ENCODE measurements at places on chromosomes 2 and 18.

- no peak for DNase-seq
These were observed 3.1 kb downstream of the DCC start for GRCh38 chr18:52343138-52343537.

GRCh38 chr2:116879650-116880160 is 934.8 kb upstream of the DDX18 start:
- DNase-seq = no peak

DNA sequence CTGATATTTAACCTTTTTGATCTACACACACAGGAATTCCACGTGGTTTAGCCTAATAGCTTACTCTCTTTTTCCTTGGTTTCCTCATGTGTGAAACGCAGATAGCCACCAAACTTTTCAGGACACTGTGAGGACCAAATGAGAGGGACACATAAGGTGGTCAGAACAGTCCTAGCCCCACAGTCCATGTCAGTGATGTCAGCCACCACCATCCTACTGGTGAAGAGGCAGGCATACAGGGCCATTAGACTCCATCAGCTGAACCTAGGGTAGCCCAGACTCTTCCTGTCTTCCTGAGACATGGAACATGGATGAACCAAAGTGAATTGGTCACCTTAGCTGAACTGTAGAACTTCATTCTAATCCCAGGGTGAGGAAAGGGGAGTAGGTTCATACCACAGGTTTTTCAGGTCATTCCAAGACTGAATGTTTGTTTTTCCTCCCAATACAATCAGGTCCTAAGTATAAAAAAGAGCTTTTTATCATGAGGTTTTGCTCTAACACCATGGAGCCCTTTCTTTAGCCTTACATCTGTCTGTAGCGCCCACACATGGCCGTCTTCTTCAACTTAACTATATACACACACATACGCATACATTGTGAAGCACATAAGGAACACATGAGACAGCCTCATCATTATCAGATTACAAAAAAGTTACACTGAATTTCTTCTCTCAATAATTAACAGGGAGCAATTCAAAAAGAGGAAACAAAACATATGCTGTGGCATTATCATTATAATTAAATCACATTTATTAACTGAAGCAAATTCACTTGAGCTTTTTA is 18.5 kb upstream of the NFE2L2 start:
- DNase-seq = no peak

DNA sequence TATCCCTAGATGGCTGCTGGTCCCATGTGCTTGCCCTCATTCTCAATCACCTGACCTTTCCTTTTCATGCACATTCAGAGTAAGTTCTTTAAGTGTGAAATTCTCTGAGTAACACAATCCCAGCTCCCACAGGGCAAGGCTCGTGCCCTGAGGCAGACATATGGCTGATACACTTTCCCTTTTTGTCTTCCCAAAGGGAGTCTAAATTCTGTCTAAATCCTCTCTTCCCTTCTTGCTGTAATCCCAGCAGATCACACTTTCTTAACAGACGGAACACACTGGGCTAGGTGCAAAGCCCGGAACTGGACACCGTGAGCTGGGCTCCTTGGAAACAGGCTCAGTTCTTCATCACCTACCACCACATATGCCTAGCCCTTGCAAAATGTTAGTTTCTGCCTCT is 147.6 kb downstream of the GALNT14 start:
- DNase-seq = no peak

DNA sequence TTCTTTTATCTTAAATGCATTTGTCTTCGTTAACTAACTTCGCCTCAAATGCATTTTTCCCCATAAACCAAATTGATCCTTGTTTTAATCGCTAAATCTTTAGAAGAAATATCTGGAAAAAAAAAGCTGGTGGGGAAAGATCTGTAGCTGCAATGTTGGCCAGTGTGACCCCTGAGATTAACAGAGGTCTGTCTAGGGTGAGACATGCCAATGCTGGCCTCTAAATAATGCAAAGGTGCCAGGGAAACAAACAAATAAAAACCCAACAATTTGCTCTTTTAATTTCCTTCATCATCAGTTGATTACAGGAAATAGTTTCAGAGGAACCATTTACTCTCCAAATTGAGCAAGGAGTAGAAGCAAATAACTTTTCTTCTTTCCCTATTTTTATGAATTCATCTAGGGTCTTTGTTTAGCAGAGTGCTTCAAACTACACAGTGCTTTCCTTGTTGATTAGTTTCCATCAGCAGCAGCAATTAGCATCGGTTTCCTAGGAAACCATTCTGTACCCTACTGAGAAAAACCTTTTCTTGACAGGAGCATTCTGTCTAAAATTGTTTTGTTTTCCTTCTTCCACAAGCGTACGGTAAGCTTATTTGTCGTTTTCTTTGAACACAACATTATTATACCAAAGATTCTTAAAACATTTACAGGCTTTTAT is 100.5 kb upstream of the UNC80 start:
- no peak for DNase-seq

- no peak for DNase-seq
These were observed 9.3 kb upstream of the CD226 start for GRCh38 chr18:69956665-69957620.

DNA sequence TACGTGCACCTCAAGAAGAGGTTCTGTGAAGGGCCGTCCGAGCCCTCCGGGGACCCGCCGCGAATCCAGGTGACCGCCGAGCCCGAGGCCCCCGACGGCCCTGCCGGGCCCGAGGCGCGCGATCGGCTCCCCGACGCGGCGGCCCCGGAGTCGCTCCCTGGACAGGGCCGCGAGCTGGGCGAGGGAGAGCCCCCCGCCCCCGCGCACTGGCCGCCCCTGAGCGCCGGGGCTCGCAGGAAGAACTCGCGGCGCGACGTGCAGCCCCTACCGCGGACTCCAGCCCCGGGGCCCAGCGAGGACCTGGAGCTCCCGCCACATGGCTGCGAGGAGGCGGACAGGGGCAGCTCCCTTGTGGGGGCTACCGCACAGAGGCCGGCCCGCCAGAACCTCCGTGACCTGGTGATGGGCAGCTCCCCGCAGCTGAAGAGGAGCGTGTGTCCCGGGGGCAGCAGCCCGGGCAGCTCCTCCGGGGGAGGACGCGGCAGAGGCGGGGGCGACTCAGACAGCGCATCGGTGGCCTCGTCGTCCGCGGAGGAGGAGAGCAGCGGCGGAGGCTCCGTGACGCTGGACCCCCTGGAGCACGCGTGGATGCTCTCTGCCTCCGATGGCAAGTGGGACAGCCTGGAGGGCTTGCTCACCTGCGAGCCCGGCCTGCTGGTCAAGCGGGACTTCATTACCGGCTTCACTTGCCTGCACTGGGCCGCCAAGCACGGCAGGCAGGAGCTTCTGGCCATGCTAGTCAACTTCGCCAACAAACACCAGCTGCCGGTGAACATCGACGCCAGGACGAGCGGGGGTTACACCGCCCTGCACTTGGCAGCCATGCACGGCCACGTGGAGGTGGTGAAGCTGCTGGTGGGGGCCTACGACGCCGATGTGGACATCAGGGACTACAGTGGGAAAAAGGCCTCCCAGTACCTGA is 812 bp downstream of the SOWAHC start:
- no peak for DNase-seq

DNA sequence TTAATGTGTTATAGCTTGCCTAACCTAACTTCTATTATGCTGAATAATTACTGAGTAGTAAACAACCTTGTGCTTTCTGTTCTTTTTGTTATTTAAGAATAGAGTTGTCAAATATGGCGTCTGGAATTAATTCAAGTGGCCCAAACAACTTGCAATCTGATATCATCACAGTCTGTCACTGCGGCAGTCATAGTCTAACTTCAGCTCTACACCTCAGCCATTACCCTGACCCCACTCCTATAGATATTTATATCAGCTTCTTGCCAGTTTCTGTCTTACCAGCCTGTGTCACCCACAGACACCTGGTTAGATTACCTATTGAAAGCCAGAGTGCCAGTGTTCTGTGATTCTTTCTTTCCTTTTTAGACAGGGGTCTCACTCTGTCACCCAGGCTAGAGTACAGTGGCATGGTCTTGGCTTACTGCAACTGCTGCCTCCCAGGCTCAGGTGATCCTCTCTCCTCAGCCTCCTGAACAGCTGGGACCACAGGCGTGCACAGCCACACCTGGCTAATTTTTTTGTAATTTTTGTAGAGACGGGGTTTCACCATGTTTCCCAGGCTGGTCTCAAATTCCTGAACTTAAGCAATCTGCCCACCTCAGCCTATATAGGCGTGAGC is 14.1 kb upstream of the KLHL41 start:
- DNase-seq = no peak

- DNase-seq = no peak
These were observed 12.4 kb downstream of the PFN4 start for GRCh38 chr2:24110660-24111303.

- no peak for DNase-seq
These were observed 123.3 kb downstream of the CLIP4 start for GRCh38 chr2:29238497-29238896.

DNA sequence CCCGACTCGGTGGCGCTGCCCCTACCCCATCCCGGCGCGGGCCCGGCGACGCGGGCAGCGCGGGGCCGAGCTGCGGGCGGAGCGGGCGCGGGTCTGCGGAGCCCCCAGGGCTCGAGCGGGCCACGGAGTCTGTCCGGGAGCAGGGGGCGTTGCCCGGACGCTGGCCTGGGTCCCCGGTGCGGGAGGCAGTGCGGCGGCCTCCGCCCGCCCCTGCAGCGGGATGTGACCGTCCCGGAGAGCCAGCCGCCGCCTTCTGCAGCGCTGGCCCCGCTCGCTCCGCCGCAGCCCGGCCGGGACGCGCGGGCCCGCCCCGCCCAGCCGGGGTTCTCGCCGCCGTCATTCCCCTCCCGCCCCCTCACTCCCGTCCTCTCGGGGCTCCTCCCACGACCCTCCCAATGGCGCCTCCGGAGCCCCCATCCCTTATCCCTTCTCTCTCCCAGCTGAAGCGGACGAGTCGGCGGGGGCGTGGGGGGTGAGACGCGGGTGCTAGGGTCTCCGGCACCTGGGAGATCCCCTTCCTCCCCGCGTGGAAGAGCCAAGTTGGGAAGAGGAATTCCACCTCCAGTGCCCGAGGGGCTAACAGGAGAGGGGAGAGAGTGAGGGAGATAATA is at the start of gene FNDC4:
TSS of gene FNDC4 (minus strand) at position 257 of the 611 bp plus-strand sequence. CDS start 521 bp downstream, outside the sequence.
- no peak for DNase-seq

DNA sequence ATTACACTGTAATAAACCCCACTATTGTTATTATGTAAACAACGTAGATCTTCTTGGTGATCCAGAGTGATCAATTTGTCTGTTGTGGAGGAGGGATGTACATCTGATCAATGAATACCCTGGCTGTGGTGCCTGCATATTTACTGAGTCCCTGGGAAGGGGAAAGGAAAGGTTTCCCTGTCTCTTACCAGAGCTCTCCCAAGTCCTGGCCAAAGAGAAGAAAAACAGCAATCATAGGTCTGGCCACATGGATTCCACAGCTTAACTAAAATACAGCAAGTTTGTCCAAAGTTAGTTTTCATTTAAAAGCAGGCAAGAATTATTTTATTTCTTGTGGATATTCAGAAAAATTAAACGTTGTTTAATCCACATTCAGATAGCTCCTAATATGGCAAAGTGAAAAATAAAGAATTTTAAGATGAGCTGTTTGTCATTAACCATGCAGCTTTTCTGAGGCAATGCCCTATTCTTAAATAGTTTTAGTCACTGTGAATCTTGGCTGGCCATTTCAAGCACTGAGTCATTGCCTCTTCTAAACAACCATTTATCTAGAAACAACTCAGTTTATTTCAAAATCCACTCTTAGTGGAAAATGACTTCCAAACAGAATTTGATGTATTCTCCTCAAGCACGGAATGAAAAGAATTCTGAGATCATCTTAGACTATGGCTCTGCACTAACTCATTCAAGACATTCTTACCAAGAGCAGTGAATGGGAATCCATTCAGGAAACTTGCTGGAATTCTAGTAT is 1004.4 kb upstream of the CDH2 start:
- no peak for DNase-seq

DNA sequence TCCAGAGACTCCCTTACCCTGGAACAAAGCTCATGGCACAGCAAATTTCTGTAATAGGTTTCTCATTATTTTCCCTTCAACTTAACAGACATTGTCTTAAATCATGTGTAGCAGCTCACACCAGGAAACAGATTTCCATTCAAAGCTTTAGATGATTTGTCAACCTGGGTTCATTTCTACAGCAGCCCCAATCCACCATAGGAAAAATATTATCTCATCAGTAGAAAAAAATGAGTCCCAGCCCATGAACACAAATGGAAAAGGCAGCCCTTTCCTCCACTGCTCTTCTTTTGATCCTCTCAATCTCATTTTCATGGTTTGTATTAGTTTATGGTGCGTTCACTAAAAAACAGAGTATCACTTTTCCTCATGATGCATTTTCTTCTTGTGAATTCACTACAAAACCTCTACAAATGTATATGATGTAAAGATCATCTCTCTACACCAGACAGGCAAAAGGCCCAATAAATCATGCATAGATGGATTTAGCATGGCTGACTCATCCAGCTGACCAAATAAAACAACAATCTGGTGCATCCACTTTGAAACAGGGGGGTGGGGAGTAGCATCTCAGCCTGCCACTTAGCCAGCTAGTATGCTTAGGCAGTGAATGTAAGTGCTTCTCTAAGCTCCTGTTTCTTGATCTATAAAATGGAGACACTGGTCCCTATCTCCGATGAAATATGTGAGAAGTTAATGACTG is 78.6 kb downstream of the SATB2 start:
- no peak for DNase-seq

All from left renal pelvis (tissue), 4 donors.